Activated naive CD8-positive, alpha-beta T cell treated with anti-CD3 and anti-CD28 coated beads, Interleukin-2, amount 50 U/mL, for 24 hours (primary cell): ENCODE measurements at places on chromosomes 12 and 14.

DNA sequence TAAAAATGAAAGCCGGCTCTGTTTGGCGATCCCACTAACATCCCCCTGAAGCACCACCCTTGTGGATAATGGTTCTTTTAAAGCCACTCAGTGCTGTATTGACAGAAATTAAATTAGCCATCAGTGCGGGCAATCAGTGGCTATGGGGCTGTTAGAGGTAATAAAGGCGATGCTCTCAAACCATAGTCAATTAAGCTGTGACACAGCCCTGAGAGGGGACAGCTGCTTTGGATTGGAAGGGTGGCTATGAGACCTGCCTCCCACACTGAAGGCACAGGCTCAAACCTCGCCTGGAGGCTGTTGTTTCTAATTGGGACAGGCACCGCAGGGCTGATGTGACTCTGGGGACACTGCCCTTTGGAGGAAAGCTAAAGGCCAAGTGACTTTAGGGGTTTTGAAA lies 562.2 kb downstream of the VRK1 start:
- no peak overlapping the region for H3K4me3 ChIP-seq
- no peaks in the 10 kb centered on the region for H3K36me3 ChIP-seq
- DNase-seq, result no peak
- no peaks in the 10 kb centered on the region for H3K27me3 ChIP-seq
- no peak overlapping the region for H3K27ac ChIP-seq

DNA sequence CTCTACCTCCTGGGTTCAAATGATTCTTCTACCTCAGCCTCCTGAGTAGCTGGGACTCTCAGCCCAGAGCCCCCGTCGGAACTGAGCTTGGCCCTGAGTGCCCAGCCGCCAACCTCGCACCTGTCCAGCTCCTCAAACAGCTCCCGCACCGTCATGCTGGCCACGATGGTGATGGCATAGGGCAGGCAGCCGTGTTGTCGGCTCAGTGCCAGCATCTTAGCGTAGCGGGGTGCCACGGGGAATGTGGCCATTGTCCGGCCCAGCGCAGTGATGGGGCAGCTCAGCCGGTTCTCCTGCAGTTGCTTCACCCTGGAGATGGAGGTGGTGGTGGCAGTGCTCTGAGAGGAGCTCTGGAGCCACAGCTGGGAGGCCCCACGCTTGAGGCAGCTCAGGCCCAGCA lies 32.4 kb downstream of the DHX37 start:
- H3K4me3 ChIP-seq, result no peak overlapping the region
- no peaks in the 10 kb centered on the region for H3K27me3 ChIP-seq
- no peaks in the 10 kb centered on the region for H3K4me1 ChIP-seq
- H3K36me3 ChIP-seq, result peaks cover 46% of the 10 kb centered on the region
- DNase-seq, result no peak
- no peak overlapping the region for H3K27ac ChIP-seq

DNA sequence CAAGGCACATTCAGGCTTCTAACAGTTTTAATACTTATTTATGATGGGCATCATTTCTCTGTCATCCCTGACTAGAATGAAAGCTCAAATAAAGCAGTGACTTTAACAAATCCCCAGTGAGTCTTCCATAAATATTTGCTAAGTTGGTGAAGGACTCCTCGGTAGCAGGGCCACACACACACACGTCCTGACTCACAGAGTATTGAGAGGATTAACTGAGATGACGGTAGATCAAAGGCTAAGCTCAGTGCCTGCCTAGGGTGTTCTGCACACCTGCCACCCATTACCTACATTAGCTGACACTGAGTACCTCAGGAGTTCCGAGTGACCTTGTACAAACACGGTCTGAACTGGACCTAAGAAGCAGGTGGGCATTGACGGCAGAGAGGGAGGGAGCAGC lies 197.3 kb upstream of the SFSWAP start:
- peaks cover 14% of the 10 kb centered on the region for H3K4me1 ChIP-seq
- H3K36me3 ChIP-seq, result no peaks in the 10 kb centered on the region
- H3K27me3 ChIP-seq, result peaks cover 1% of the 10 kb centered on the region
- no peak overlapping the region for H3K27ac ChIP-seq

DNA sequence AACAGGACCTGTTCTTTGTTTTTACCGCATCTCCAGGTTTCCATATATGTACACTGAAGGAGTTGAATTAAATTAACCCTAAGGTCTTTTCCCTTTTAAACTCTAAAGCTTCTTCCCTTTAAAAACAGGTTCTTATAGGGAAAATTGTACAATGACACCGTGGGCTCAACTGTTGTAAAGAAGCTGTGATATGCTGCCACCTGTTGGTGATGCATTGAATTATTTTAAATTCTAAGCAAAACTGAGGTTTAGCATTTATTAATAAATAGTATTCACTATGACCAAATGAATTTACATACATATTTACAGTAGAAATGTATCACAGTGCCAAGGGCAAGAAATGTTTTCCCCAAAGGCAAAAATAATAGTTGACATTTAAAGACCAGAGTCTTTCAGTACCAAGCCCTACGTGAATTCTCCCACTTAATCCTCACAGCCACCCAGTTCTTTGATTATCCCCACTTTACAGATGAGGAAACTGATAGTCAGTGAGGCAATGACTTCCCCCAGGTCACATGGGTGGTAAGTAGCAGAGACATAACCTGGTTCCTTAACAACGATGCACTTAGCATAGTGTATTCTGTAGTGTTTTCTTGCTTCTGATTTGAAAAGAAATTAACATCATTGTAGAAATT lies 35.7 kb upstream of the TMEM263 start:
- DNase-seq, result no peak
- no peak overlapping the region for H3K4me3 ChIP-seq
- H3K4me1 ChIP-seq, result peaks cover 9% of the 10 kb centered on the region
- H3K27ac ChIP-seq, result no peak overlapping the region

- H3K4me3 ChIP-seq, result no peak overlapping the region
- H3K27me3 ChIP-seq, result no peaks in the 10 kb centered on the region
- no peak overlapping the region for H3K27ac ChIP-seq
- H3K4me1 ChIP-seq, result no peaks in the 10 kb centered on the region
These were observed 333.9 kb downstream of the CEP128 start for GRCh38 chr14:80607430-80608190.

GRCh38 chr14:102182936-102183619 lies 43.4 kb downstream of the WDR20 start:
- no peaks in the 10 kb centered on the region for H3K27me3 ChIP-seq
- H3K4me1 ChIP-seq, result peaks cover 83% of the 10 kb centered on the region
- peak overlapping the region; percentile 21 for H3K4me3 ChIP-seq
- no peak for DNase-seq
- H3K36me3 ChIP-seq, result peaks cover 1% of the 10 kb centered on the region
- peak overlapping the region; percentile 93 for H3K27ac ChIP-seq

- no peaks in the 10 kb centered on the region for H3K27me3 ChIP-seq
- no peaks in the 10 kb centered on the region for H3K36me3 ChIP-seq
- H3K4me1 ChIP-seq, result no peaks in the 10 kb centered on the region
- H3K4me3 ChIP-seq, result no peak overlapping the region
These were observed 374.7 kb downstream of the KCNH5 start for GRCh38 chr14:62670526-62670925.

- H3K27ac ChIP-seq, result peak overlapping the region; percentile 86
- DNase-seq, result no peak
- peak overlapping the region; percentile 78 for H3K4me3 ChIP-seq
- H3K27me3 ChIP-seq, result no peaks in the 10 kb centered on the region
- peaks cover 14% of the 10 kb centered on the region for H3K4me1 ChIP-seq
These were observed 130.6 kb upstream of the MDM1 start for GRCh38 chr12:68462803-68463202.

DNA sequence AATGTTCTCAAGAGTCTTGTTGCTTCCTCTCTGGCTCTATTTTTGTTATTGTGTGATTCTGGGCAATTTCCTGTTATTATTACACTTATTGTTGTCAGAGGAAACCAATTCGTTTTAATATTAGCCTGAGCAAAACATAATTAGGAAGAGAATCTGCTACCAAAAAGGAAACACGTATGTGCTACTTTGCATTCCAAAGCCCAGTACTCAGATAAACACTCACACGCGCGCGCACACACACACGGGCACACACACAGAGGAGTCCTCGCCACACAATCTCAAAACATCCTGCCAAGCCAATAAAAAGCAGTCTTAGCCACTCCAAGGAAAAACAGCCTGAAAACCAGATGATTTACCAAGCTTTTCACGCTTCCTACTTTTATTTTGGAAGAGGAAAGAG lies 400.7 kb downstream of the NUAK1 start:
- no peak overlapping the region for H3K27ac ChIP-seq
- DNase-seq, result no peak
- peaks cover 4% of the 10 kb centered on the region for H3K27me3 ChIP-seq
- no peak overlapping the region for H3K4me3 ChIP-seq
- no peaks in the 10 kb centered on the region for H3K4me1 ChIP-seq

- H3K27me3 ChIP-seq, result peaks cover 9% of the 10 kb centered on the region
- no peak overlapping the region for H3K27ac ChIP-seq
- no peak overlapping the region for H3K4me3 ChIP-seq
- no peaks in the 10 kb centered on the region for H3K4me1 ChIP-seq
- DNase-seq, result peak; percentile 67
These were observed 46.7 kb downstream of the TMCC3 start for GRCh38 chr12:94603434-94604365.

- H3K4me3 ChIP-seq, result no peak overlapping the region
- no peaks in the 10 kb centered on the region for H3K27me3 ChIP-seq
- H3K36me3 ChIP-seq, result no peaks in the 10 kb centered on the region
- no peak overlapping the region for H3K27ac ChIP-seq
- no peak for DNase-seq
These were observed 362.3 kb downstream of the GLT1D1 start for GRCh38 chr12:129215556-129215955.

- no peak overlapping the region for H3K4me3 ChIP-seq
- no peaks in the 10 kb centered on the region for H3K36me3 ChIP-seq
- DNase-seq, result peak; percentile 38
- H3K27ac ChIP-seq, result no peak overlapping the region
- H3K27me3 ChIP-seq, result no peaks in the 10 kb centered on the region
These were observed 75.9 kb upstream of the FBRSL1 start for GRCh38 chr12:132413931-132414588.

GRCh38 chr12:128942960-128943477 lies 89.7 kb downstream of the GLT1D1 start:
- no peaks in the 10 kb centered on the region for H3K36me3 ChIP-seq
- DNase-seq, result no peak
- H3K27me3 ChIP-seq, result peaks cover 2% of the 10 kb centered on the region
- no peak overlapping the region for H3K27ac ChIP-seq
- H3K4me3 ChIP-seq, result no peak overlapping the region

- DNase-seq, result peak; percentile 33
- peak overlapping the region; percentile 65 for H3K4me3 ChIP-seq
- peak overlapping the region; percentile 83 for H3K27ac ChIP-seq
- H3K36me3 ChIP-seq, result no peaks in the 10 kb centered on the region
These were observed 174.4 kb downstream of the MON2 start for GRCh38 chr12:62640910-62641448.

- no peaks in the 10 kb centered on the region for H3K36me3 ChIP-seq
- peaks cover 12% of the 10 kb centered on the region for H3K27me3 ChIP-seq
- H3K4me1 ChIP-seq, result peaks cover 6% of the 10 kb centered on the region
- H3K27ac ChIP-seq, result no peak overlapping the region
- no peak for DNase-seq
These were observed 8.3 kb upstream of the CRY1 start for GRCh38 chr12:107101651-107102050.

GRCh38 chr12:72207486-72208409 lies 64.4 kb upstream of the TRHDE start:
- no peaks in the 10 kb centered on the region for H3K36me3 ChIP-seq
- no peaks in the 10 kb centered on the region for H3K27me3 ChIP-seq
- no peak overlapping the region for H3K27ac ChIP-seq
- H3K4me3 ChIP-seq, result no peak overlapping the region
- no peaks in the 10 kb centered on the region for H3K4me1 ChIP-seq

GRCh38 chr14:61662437-61663311 lies 32.6 kb upstream of the HIF1A start:
- no peaks in the 10 kb centered on the region for H3K27me3 ChIP-seq
- peaks cover 2% of the 10 kb centered on the region for H3K36me3 ChIP-seq
- peak; percentile 45 for DNase-seq
- H3K4me3 ChIP-seq, result peak overlapping the region; percentile 70

DNA sequence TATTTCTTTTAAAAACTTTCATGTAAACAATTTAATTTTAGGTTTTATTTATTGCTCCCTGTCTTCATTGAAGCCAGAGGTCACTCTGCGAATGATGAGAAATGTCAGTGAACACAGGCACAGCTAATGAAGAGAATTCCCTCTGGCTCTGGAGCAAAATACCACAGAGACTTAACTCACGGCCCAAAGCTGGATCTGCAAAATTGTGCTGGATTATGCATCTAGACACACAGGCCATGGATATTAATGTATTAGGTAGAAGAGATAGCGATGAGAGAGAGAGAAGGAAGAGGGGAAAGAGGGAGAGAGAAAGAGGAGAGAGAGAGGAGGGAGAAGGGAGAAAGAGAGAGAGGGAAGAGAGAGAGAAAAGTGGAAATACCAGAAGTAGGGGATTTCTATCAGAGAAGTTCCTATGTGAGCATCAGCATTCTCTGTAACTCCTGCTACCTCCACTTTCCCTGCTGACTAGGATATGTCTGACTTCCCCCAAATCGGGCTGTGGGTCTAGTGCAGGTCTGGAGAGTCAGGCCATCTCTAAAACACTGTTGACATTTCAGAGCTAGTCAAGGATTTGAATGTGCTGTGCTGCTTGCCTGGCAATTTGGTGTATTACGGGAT lies 3.7 kb downstream of the ARHGDIB start:
- DNase-seq, result no peak
- peak overlapping the region; percentile 91 for H3K27ac ChIP-seq
- no peaks in the 10 kb centered on the region for H3K27me3 ChIP-seq
- H3K36me3 ChIP-seq, result peaks cover 20% of the 10 kb centered on the region
- peaks cover 68% of the 10 kb centered on the region for H3K4me1 ChIP-seq

GRCh38 chr12:49969027-49969426 lies 3.7 kb upstream of the AQP6 start:
- H3K36me3 ChIP-seq, result no peaks in the 10 kb centered on the region
- no peak overlapping the region for H3K4me3 ChIP-seq
- H3K27ac ChIP-seq, result no peak overlapping the region
- no peak for DNase-seq

GRCh38 chr12:4269279-4269991 lies 4.1 kb upstream of the CCND2 start:
- H3K27ac ChIP-seq, result peak overlapping the region; percentile 100
- H3K4me3 ChIP-seq, result peak overlapping the region; percentile 89
- peak; percentile 97 for DNase-seq
- H3K27me3 ChIP-seq, result no peaks in the 10 kb centered on the region
- H3K4me1 ChIP-seq, result peaks cover 33% of the 10 kb centered on the region
- H3K36me3 ChIP-seq, result peaks cover 2% of the 10 kb centered on the region

- no peaks in the 10 kb centered on the region for H3K36me3 ChIP-seq
- no peak within 1 kb of the TSS for H3K27ac ChIP-seq
- peaks cover 25% of the 10 kb centered on the region for H3K27me3 ChIP-seq
- peak within 1 kb of the TSS; percentile 32 for H3K4me3 ChIP-seq
These were observed at the start of gene TNFAIP2 for GRCh38 chr14:103122947-103123633. TNFAIP2 (plus strand) TSS chr14:103123461; CDS start chr14:103126458, 2,997 bp downstream.
